Breast epithelium (tissue), 4 donors: ENCODE measurements at places on chromosomes 2 and 18.

- DNase-seq, result no peak
Observed at GRCh38 chr2:227816507-227817294, 3.1 kb downstream of the CCL20 start.

GRCh38 chr2:229098801-229099200 is 172.3 kb downstream of the PID1 start:
- no peak for DNase-seq

GRCh38 chr18:12476955-12477354 is 69.2 kb downstream of the PRELID3A start:
- no peak for DNase-seq

DNA sequence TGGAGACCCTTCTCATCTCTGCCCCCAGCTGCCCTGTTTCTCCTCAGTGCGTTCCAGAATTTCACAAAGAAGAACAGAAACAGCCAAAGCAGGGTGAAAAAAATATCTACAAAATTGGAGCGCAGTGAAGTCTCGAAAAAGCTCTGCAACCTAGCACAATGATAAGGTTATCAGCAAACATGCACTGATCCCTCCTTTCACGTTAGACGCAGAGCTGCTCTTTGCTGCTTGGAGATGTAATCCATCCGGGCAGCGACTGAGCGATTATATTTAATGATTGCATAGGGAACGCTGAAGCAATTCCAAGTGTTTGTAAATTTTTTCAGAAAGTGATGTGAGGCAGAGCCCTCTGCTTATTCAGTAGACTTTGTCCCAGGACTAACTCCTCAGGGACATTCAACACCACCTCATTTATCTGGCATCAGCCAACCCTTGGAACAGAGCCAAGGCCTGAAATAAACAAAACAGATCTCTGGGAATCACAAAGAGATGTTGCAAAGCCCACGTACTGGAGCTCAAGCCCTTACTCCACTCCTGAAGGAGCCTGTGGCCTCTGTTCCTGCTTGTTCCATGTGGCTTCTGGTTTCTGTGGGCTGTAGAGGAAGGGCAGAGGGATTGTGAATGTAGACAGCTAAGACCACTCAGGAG is 172.6 kb upstream of the BCL2L11 start:
- no peak for DNase-seq

DNA sequence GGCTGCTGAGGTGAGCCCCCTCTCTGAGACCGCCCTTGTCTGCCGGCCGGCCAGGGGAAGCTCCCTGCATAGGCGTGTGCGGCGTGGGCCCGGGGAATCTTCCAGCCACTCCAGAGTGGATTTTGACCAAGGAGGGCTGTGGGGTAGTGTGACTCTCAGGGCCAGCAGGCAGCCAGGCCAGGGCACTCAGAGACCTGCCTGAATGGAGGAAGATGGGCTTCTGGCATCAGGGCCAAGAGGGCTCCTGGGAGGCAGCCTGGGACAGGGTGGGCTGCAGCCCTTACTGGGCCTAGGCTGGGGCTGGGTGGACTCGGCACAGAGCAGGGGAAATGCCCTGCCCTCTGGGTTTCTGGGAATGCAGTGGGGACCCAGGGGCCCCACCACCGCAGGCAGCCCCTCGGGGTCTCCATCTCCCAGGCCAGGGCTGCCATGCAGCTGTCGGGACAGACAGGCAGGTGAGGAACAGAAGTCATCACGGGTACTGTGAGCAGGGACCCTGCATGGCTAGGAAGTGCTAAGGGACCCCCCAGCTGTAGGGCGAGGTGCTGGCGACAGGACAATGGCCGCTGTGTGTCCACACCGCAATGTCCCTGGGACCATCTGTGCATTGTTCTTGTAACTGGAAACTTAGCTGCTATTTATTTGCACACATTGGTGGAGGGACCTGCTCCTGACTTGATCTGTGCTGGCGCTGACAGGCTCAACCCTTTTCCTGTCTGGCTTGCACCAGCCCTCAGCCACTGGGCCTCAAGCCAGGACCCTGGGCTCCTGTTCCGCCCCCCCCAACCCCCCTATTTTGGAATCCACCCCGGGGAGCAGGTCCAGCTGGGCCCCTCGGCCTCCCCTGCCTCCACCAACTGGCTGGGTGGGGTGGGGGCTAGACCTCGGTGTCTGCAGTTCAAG is 4.1 kb downstream of the PDCD1 start:
- peak; percentile 43 for DNase-seq

GRCh38 chr2:150438654-150439053 is 48.8 kb downstream of the RND3 start:
- no peak for DNase-seq

- DNase-seq, result no peak
Observed at GRCh38 chr18:77067291-77068061, 65.1 kb downstream of the MBP start.

DNA sequence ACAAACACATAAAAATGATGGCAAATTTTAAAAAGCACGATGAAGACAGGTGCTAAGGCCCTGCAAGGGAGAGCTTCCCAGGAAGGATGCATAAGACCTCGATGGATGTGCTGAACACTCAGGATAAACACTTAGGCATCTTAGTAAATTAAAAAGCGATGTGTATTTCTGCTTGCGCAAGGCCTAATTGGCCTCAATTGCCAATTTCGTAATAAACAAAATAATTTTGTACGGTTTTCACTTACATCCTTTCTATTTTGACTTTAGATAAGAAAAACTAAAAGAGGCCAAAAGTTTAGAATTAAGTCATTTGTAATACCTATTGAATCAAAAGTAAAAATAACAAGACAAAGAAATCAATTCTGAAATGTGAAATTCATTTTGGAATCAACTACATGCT is 189.1 kb downstream of the TCF4 start:
- DNase-seq, result no peak

DNA sequence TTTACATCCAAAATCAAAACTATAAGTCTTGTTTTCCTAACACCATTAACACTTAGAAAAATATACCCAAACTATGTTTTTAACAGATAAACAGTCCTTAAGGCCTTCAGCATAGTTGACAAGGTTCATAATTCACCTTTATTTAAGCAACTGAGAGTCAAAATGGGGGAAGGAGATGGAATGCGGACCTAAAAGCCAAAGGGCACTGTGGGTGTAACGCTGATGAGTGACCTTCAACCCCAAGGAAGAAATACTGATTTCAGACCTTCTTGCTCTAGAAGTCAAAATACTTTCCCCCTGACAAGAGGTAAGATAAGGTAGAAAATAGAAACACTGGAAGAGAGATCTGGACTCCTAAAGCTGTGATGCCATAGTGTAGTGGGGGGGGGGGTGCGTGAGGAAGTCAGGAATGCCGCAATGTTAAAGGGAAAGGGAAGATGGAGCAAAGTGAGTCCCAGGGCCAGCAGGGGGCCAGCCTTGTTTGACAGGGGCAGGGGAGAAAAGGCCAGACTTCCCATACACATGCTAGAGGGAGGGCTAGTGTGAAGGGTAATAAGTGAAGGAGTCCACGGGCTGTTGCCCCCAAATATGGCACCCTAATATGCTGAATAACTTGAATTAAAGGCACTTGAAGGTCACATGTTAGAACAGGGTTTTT is 31.4 kb downstream of the CCDC93 start:
- DNase-seq, result no peak
